ENCODE measurements at places on chromosomes 2 and 18.

DNA sequence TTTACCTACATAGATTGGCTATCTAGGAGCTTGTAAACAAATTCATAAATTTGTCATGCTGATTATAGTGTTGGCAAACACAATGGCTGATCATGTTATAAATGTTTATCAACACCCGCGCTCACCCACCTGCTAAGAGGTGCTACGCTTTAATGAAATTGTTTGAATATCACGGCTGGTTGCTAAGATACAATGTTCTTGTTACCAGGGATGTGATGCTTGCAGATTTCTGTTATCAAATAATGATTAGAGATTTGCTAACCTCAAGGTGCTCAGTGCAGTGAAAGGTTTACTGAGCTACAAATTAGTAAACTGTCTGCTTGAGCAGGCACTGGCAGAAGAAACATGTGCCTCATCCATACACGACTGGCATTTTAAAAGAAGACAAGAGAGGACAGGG lies 160.0 kb upstream of the ZEB2 start:
- DNase-seq, result no peak

DNA sequence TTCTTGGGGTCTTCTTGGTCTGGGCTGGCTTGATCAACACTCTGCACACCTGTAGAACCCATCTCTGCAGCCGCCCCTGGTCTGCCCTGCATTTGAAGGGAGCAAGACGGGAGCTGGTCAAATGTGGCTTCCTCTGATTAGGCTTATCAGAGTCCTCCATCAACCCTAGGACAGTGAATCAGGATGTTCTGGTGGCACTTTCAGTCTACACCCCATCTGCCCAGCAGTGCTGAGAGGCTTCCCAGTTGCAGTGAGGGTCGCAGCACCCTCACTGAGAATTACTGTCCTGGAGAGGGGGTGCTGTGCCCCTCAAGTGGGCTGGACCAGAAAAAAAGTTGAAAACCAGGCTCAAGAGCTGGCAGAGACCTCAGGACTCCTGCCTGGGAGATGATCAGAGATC lies 152.9 kb downstream of the DYSF start:
- DNase-seq, result no peak

- no peak for DNase-seq
Observed at GRCh38 chr2:30374380-30374779, 72.7 kb upstream of the LCLAT1 start.

DNA sequence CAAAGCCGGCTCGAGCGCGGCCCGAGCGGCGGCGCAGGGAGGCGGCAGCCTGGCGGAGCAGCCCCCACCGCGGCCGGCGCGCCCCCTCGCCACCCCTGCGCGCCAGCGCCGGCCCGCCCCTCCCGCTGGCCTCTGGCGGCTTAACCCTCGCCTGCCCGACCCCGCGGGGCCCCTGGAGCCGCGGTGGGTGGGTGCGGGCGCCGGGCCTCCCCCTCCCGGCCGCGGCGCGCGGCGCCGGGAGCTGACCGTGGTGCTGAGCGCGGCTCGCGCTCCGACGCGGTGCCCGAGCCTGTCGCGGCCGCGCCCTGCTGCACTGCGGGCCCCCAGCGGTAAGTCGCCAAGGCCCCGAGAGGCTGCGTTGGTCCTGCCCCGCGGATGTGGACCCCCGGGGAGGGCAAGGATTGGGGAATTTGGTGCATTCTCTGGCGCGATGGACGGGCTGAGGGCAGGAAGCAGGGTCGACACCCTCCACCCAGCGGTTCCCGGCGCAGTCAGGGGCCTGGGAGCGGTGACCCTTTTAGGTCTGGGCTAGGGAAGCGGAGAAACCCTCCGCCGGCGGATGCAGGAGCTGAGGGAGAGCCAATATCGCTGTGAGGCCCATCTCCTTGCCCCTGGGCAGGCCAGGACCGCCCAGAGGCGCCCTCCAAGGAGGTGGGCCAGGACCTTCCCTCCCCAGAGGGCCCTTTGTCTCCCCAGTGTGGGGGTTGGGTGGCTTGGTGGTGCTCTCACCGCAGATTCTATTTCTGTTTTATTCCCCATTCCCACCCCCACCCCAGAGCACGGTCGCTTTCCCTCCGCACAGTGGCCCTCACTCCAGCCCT lies 923 bp downstream of the AMER3 start:
- DNase-seq, result no peak
